ENCODE measurements at places on chromosomes 6 and 20.

GRCh38 chr20:60142587-60142986 is 184.4 kb downstream of the CDH26 start:
- no peak for DNase-seq

DNA sequence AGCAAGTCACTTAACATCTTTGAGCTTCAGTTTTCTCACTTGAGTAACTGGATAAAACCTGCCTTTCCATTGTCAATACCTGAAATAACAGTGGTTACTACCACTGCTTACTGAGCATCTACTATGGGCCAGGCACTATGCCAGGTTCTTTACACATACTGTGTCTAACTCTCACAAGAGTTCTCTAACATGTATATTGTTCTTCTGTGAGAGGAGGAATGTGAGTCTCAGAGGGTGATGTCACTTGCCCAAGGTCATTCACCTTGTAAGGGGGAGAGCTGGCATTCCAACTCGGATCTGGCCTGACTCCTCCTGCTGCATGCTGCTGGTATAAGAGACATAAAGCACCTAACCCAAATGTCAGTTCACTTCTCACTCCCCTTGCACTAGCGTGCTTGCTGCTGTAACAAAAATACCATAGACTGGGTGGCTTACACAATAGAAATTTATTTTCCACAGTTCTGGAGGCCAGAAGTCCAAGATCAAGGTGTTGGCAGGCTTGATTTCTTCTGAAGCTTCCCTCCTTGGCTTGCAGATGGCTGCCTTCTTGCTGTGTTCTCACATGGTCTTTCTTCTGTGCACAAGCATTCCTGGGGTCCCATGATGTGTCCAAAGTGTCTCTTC is 21.9 kb upstream of the SGK2 start:
- DNase-seq: no peak

DNA sequence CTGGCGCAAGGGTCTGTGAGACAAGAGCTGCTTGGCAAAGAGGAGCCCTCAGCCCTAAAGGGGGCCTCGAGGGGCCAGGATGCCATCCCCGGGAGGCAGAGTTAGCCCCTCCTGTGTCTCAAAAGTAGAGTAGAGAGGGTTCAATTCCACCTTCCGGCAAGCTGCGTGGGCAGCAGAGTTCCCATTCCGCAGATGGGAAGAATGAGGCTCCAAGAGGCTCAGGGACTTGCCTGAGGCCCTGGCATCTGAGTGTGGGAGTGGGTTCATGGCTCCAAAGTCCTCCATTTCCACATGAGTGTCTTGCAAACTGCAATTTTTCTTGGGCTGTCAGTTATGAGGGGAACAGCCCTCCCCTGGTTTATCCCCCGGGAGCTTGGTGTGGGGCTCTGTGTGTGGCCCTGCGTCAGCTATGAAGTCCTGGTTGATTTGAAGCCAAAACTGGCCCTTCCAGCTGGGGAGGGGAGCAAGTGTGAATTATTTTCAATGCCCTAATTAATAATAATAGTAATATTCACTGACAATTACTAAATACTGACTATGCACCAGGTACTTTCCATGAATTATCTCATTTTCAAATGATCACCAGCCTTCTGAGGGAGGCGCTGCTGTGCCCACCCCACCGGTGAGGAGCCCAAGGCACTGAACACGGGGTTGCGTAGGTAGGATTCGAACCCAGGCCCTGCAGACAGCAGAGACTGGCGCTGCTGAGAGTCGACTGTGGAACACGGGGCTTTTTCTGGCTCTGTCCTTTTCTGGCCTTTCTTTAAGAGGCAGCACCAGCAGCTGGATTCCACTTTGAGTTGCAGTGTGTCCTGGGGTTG is 153.0 kb upstream of the PTPN1 start:
- DNase-seq: no peak

- no peak for DNase-seq
These were observed 52.9 kb upstream of the DEFB112 start for GRCh38 chr6:50102676-50103075.

GRCh38 chr6:6676910-6677441 is 88.5 kb downstream of the LY86 start:
- peak; percentile 32 for DNase-seq

DNA sequence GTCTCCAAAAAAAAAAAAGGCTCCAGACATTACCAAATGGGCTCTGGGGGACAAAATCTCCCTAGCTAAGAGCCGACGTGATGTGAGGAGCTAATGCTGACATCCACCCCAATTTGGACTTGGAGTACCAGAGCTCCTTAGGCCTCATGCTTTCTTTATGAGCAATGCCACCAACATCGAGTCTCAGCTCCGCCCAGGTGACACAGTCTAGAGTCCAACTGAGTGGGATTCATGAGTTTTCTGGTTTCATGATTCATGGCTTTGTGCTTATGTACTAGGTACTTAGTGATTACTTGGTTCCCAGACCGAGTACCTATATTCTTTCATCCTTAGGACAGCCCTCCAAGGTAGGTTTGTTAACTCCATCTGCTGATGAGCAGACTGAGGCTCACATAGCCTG is 4.4 kb downstream of the ANKRD60 start:
- no peak for DNase-seq

DNA sequence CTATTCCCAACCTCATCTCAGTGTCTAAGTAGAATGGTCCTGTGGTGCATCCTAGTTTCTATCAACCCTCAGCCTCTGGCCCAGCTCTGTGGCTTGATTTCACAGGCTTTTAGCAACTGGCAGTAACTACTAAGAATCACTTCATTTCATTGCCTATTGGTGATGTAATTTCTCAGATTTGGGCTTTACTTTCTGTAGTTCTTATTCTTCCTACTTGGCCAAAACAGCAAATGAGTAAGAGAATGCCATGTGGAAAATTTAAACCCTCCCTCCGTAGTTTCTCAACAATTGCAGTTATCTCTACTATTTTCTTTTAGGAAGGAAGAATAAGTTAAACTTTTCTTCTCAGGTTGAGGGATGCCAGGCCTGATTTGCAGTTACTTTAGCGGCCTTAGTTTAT is 387.3 kb downstream of the CDKAL1 start:
- no peak for DNase-seq

GRCh38 chr6:46788791-46789190 is 4.4 kb upstream of the MEP1A start:
- DNase-seq: no peak

DNA sequence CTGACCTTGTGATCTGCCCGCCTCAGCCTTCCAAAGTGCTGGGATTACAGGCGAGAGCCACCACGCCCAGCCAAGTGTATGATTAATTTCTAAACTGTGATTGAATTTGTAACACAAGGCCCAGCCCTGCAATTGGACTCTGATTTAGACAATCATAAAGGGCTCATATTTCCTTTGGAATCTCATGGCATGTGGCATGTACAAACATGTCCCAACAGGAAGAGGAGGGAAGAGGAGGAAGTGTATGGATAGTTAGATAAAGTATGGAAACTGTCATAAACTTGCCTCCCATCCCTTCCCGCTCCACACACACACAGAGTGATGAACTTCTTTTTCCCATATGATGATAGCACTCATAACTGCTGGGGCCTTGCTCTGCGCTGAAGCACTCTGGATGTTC is 27.2 kb upstream of the QKI start:
- DNase-seq: no peak

- no peak for DNase-seq
These were observed 12.4 kb upstream of the PTPRK start for GRCh38 chr6:128532827-128533226.

DNA sequence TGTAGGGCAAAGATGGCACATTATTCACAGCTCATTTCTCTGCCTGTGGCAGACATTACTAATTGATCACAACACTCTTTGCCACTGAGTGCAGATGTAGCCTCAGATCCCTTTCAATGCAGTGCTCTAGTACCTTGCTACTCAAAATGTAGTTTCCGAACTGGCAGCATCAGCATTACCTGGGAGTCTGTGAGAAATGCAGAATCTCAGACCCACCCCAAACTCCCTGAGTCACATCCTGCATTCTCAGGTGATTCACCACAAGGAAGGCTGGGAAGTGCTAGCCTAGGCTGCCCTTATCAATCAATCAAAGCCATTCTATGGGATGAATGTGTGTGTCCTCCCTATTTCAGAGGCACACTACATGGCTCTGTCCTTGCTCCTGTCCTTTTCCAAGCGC is 58.5 kb downstream of the PCNA start:
- DNase-seq: no peak

Measured in NCI-H1417 treated with DMSO at 0.1 percent for 48 hours (cell line).